ENCODE measurements at places on chromosomes 7 and 10.

DNA sequence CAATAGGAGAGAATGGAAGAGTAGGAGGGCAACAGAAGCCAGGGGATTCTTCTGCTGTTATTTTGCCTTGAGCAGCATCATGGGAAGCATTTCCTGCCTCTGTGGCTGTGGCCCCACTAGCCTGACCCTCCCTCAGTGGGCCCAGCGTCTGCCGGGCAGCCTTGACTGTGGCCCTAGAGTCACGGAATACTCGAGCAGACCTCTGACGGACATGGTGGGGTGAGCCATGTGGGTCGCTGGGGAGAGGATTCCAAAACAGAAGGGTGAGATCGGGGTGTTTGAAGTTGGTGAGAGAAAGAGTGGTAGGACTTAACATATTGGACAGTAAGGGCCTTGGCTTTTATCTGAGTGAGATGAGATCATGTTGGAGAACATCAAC lies 8.3 kb upstream of the PRKAG2 start:
- no peak for DNase-seq

DNA sequence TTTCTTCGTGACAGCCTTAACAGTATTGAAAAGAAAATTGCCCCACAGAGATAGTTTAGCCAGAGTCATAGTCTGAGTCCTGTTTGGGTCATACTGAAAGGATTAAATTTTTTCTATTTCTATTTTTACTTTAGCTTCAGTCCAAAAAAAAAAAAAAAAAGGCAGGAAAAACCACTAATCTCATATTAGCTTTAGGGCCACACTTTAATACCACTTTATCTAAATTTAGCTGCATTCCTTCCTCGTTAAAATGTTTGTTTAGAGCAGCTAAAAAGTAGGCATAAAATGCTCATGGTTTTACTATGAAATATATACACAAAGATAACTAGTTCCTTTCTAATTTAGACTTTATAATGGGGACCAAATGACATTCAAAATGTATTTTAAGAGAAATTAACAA lies 216.5 kb upstream of the TMEM196 start:
- no peak for DNase-seq

- no peak for DNase-seq
Measured at GRCh38 chr7:33781796-33782195, 123.5 kb upstream of the BMPER start.

- DNase-seq: no peak
Measured at GRCh38 chr7:131015657-131015958, 281.6 kb upstream of the KLF14 start.

DNA sequence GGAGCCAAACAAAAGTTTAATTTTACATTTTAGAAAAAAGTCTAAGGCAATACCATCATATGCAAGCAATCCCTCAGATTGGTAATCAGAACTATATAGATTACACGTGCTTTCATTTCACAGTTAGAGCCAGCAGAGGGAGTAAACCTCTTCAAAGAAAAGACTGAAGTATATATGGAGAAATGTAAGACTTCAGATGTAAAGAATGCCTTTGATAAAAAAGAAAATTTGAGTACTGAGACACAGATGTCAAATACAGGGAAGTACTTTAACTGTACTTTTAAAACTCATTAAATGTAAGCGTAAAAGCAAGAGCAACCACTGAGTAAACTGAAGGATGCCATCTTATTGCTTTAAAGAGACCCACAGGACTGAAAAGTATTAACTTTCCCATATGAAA lies 101.4 kb upstream of the FAM133B start:
- peak; percentile 65 for DNase-seq

DNA sequence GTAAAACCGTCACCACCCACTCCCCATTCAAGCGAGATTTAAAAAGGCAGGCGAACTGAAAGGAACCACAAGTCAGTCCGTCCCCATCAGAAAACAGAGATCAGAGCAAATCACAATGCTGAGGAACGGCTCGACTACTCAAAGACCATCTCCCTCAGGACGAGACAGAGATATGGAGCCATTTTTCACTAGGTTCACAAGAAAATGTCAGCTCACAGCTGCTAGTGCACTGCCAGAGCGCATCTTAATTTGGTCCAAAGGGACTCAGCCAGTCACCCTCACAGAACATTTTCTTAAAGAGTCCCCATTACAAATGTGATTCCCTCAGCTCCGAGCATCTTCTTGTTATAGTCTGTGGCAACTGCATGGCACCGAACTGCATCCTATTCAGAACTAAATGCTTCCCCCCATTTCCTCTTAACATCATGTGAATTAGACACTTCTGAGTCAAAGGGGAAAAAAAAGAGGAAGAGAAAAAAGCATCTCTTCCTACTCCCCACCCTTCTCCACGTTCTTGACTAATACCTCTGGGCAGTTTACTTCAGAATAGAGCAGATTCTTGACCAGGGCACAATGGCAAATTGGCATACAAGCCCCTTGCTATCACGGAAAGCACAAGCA lies 683.9 kb downstream of the MAGI2 start:
- no peak for DNase-seq

DNA sequence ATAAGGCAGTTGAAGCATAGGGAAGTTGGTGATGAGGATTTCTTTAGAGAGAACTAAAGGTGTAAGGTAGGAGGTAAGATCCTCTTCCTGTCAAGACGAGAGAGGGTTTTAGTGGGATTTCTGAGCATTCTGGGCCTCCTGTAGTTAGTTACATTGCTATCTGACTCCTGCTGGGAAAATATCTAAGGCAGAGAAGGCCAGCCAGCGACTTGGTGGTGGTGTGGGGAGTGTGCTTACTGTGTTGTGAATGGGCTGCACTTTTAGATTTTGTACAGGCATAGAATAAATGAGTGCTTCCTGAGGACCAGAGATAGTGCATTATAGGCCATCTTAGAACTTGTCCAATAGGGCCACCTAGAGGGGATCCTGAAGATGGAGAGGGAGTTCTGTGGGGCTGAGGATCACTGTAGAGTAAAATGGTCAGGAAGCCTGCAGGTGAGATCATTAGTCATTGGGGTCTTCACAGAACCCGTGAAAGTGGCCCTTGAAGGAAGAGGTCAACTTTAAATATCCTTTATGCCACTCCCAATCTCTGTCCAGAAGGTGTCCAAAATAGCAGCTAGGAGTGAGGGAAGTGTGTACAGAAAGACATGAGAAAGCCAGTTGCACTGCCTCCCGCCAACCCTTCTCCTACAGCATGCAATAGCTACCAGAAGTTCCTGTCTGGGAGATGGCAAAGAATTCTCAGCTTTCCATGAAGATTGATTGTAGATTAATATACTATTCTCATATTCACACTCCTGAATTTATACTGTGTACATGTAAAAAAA lies 266.6 kb downstream of the POLR1F start:
- no peak for DNase-seq

GRCh38 chr10:96863922-96864543 lies 31.9 kb downstream of the LCOR start:
- DNase-seq: no peak

Data from hematopoietic multipotent progenitor cell treated with erythropoietin and hydrocortisone succinate and interleukin-3 and kit ligand, for 15 days (in vitro differentiated cells).